Activated CD4-positive, alpha-beta T cell treated with anti-CD3 and anti-CD28 coated beads, Interleukin-2, Interleukin-6, amounts not matched to agents 100 ng/mL and 50 ng/mL, durations not matched to agents 16 hours and 8 hours (primary cell): ENCODE measurements at places on chromosomes 11 and 22.

DNA sequence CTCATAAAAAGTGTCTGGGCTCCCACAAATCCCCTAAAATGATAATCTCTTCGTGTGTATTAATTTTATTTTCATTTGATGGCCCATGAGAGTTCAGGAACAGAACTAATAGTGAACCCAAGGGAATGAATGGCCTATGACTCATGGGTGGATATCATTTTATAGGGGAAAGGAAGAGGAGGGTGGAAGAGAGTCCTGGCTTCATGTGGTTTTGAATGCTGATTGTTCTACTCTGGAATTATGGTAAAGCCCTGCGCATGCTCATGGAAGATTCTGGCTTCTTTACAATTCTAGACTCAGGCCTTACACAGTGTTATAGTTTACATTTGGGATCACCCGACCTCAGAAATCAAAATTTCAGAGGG, 35.2 kb downstream of the MAML2 start:
- DNase-seq: no peak

DNA sequence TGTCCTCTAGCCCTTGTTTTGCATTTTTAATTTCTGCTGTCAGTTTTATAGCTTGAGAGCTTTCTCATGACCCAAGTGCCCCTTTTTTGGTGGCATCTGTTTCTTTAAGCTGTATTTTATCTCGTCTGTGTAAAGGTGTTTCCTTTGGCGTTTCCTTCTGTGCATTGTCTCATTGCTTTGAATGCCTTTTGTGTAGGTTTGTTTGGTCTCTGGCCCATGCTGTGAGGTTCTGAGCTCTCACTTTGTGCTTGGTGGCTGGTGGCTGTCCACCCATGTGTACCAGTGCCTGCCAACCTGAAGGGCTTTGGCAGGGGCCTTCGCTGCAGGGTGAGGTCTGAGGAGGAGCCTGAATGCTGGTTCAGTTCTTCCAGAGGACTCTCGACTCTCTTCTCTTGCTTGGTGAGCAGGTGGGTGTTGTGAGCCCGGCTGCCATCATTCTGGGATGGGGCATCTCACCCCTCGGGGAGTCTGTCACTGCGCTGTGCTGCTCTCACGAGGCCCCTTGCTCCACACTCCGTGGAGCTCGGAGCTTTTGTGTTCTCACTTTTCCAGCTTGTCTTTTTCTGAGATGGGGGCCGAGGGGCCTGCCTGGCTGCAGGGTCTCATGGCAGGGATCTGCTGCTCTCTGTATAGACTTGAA, 14.9 kb downstream of the AP2A2 start:
- DNase-seq: no peak

GRCh38 chr22:45318168-45318557, 8.4 kb downstream of the FAM118A start:
- peak; percentile 90 for DNase-seq

GRCh38 chr22:27105142-27106025, 448.0 kb downstream of the MIAT start:
- no peak for DNase-seq

DNA sequence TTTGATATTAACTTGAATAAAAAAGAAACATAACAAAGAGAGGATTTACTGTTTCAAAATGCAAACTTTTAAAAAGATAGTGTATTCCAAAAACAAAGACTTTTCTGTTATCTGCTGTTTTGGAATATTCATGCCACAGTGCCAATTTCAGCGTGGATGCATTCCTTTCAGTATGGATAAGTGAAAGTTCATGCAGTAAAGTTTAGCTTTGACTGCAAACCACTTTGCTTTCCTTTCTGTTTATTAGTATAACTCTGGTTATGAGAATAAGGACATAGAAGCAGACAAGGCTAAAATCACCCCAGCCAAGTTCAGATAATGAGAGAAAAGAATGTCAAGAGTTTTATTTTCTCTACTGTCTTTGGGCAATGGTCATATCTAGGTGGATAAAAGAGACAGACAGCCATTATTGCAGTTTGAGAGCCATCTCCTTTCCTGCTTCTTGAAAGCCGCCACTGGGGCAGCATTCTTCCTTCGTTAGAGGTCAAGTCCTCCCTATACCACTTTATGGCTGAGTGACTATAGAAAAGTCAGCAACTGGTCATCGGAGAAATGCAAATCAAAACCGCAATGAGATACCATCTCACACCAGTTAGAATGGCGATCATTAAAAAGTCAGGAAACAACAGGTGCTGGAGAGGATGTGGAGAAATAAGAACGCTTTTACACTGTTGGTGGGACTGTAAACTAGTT, 82.4 kb upstream of the BLID start:
- no peak for DNase-seq

DNA sequence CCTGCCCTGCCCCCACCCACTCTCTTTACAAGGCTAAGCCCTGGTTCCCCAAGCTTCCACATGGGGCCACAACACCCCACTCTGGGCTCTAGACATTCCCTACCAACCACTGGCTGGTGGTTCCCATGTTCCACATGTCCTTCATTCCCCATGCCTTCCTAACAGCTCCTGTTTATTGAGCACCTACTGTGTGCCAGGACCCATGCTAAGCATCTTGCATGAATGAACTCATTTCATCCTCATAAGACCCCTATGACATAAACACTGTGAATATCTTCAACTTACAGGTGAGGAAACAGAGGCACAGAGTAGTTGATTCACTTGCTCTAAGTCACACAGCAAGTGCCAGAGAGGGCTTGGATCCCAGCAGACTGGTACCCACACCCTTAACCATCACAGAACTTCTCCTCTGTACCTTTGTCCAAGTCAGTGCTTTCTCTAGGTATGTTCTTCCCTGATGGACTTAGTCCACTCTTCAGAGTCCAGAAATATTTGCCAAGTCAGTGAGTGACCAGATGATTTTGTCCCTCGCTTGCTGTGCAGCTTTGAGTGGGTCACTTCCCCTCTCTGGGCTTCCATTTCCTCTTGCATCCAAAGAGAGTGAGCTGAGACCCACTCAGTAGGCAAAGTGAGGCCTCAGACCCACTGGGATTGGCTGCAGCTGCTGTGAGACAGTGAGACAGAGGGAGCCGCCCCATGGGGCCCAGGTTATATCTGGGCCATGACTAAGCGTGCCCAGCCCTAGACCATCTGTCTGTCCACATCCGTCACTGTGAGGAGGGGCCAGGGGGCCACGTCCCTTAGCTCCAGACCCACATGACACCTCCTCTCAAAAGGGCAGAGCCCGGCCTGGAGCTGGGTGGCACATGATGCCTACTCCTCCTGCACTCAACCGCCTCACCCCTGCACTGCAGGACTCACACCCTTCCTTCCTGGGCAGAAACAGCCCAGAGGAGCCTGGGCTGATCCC, 132.4 kb downstream of the MN1 start:
- no peak for DNase-seq

GRCh38 chr11:131688048-131688693, 317.8 kb downstream of the NTM start:
- peak; percentile 59 for DNase-seq

DNA sequence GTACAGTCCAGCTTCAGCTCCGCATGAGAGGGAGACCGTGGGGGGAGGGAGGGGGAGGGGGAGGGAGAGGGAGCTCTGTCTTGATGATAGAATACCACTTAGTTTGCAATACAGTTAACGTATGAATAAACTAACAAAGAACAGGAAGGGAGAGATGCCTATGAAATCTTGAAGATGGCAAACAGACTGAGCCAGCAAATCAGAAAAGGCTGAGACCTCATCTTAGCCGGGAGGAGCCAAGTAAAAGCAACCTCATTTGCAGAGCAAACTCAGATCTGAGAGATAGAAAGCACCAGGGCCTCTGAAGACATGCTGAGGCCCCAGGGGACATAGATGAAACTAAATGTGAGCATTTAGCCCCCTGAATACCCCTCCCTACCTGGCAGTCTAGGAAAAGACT, 23.0 kb downstream of the APLP2 start:
- DNase-seq: no peak

DNA sequence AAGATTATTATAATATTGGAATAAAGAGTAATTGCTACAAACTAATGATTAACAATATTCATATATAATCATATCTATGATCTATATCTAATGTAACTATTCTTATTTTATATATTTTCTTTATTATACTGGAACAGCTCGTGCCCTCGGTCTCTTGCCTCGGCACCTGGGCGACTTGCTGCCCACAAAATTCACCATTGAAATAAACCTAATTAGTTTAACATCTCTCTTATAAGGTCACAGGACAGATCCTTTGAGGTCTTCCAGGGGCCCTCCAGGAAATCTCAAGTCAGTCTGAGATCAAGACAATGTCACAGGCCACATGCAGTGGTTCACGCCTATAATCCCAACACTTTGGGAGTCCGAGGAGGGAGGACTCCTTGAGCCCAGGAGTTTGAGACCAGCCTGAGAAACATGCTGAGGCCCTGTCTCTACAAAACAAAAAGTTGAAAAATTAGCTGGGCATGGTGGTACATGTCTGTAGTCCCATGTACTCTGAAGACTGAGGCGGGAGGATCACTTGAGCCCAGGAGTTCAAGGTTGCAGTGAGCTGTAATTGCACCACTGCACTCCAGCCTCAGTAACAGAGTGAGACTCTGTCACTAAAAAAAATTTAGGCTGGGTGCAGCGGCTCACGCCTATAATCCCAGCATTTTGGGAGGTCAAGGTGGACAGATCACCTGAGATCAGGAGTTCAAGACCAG, 6.6 kb upstream of the TXNRD2 start:
- no peak for DNase-seq

GRCh38 chr22:49325531-49326395, 501.9 kb downstream of the BRD1 start:
- DNase-seq: no peak

GRCh38 chr22:30922151-30922611, 46.4 kb downstream of the MORC2 start:
- DNase-seq: peak; percentile 75

GRCh38 chr22:50326956-50327710, at the start of gene DENND6B:
Gene DENND6B (minus strand): TSS chr22:50327012. CDS start chr22:50326988, 24 bp downstream.
- DNase-seq: peak; percentile 83

- DNase-seq: no peak
These were observed 20.7 kb upstream of the INCENP start for GRCh38 chr11:62103141-62103540.

GRCh38 chr11:132423266-132423665, 1052.9 kb downstream of the NTM start:
- no peak for DNase-seq

DNA sequence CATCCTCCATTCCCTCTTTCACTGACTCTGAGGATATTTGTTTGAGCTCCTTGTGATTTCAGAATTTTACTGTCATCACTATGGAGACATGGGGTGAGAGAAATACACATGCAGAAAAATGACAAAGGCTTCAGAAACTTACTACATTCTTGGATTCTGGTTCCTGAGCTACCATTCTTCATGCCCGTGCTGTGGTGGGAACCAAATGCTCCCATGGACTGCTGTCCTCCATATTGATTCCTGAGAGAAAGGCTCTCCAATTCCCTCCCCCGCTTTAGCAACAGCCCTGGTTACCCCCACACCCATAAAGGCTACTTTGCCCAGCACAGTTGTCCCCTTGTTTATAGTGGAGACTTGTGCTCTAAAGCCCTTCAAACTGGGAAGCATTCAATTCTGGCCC, 195.4 kb downstream of the RRAS2 start:
- no peak for DNase-seq

GRCh38 chr11:125304136-125304535, 139.6 kb downstream of the PKNOX2 start:
- no peak for DNase-seq

GRCh38 chr11:133687781-133688180, 155.5 kb upstream of the OPCML start:
- no peak for DNase-seq

GRCh38 chr22:46736705-46737104, 1.3 kb downstream of the CERK start:
- no peak for DNase-seq

DNA sequence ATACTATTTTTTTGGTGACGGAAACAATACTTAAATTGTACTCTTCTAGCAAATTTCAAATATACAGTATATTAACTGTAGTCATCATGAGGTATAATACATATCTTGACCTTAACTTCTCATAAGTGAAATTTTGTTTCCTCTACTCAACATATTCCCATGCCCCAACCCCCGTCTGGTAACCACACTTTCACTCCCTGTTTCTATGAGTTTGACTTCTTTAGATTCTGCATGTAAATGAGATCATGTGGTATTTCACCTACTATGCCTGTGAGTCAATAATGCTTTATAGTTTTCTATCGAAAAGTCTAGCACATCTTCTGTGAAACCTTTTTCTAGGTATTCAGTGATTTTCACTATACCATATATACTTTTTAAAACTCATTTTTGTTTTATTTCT, 663.2 kb downstream of the CNTN5 start:
- no peak for DNase-seq

GRCh38 chr11:65663639-65664200, 1.0 kb upstream of the RELA start:
- DNase-seq: peak; percentile 50

DNA sequence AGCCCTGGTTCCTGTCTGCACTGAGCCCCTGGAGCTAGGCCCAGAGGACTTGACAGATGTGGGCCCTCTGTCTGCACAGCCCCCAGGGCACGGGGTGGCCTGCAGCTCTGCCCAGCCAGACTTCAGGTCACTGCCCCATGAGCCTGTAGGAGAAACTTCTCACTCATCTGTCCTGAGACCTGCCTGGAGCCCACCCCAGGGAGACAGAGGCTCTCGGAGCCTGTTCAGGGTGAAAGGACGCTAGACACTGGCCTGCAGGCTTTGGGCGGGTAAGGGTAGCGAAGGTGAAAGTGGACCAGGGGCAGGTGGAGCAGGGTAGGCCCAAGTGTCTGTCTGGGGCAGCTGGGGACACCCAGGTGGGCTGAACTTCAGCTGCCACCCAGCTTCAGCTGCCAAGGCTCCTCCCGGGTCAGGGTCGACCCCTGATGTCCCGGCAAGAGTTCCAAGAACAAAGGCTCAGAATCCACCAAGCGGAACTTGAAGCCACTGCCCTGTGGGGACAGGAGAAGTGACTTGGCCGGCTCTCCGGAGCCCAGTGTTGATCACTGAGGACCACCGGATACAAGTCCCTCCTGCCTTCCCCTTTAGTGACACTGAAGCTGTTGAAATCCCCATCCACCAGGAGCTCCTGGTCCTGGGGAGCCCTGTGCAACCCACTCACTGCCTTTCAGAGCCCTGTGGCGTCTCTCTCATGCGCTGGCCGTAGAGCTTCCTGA, 90.3 kb downstream of the KCNQ1 start:
- DNase-seq: no peak

DNA sequence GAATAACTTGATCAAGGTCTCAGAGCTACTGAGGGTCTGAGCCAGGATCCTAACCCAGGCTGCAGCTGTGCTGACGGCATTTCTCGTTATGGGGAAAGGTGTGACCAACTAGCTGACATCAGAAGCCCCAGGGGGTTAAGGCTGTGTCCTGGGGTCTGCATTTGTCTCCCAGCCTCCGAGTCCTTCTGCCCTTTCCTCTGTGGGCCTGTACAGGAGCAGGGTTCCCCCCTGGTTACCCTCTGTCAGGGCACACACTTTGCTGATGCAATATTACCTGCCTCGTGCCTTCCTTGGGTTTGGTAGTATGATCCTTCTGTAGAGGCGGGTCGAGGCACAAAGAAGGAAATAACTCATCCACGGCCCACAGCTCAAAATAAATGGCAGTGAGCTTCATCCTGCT, 183.0 kb downstream of the TBC1D22A start:
- no peak for DNase-seq

DNA sequence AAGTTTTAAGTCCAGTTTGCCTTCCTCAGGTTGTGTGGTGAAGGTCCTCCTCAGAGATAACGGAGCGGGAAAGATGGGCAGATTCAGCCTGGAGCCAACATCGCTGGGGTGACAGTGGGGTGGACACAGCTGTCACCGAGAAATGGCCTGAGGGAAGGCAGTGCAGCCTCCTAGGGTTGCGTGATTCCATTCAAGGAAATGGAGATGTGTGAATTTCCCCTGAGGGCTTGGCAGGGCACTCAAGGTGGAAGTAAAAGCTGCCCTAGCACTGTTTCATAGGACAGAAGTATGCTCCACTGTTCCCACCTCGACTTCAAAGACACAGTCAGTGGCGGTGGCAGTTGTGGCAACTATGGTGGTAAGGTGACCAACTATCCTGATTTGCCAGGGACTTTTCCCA, 15.4 kb upstream of the CAT start:
- DNase-seq: no peak
